MG63 (cell line): ENCODE measurements at places on chromosomes 16 and 17.

GRCh38 chr16:46991729-46992704 is 18.5 kb upstream of the DNAJA2 start:
- DNase-seq = no peak

DNA sequence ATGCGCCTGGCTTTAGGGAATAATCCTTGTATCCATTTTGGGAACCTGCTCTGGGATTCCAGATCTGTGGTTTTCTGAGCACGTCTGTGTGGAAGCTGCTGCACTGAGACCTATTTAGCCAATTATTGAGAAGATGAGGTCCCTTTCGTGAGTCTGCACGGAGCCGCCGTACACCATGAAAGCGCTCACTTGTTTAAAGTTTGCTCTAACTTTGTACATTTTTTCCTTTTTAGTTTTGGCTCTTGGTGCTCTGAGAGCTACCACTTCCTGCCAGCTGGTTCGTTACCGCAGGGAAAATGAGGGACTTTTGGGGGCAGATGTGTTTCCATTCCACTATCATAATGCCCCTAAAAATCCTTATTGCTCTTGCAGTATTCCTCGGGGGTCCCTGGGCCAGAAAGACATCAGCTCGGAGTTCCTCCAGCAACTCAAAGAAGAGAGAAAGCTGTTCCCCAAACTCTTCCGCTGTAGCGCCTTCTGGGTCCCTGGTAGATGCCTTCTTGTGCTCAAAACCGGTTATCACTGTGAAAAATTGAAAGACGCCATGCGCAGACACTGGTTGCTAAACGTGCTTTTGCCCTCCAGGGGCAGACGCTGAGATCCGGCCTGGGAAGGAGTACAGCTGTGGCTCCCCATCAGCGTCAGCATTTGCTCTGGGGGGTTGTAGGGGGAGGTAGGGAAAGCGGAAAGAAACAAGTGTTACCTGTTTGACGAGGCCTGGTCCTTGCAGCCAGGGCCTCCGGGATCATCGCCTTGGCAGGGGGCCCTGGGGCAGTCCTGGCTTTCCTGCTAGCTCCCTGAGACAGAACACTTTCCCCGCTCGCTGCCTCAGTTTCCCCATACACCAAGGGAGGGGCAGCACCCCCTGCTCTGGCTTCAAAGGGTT is 238.1 kb downstream of the MRTFB start:
- no peak for DNase-seq

DNA sequence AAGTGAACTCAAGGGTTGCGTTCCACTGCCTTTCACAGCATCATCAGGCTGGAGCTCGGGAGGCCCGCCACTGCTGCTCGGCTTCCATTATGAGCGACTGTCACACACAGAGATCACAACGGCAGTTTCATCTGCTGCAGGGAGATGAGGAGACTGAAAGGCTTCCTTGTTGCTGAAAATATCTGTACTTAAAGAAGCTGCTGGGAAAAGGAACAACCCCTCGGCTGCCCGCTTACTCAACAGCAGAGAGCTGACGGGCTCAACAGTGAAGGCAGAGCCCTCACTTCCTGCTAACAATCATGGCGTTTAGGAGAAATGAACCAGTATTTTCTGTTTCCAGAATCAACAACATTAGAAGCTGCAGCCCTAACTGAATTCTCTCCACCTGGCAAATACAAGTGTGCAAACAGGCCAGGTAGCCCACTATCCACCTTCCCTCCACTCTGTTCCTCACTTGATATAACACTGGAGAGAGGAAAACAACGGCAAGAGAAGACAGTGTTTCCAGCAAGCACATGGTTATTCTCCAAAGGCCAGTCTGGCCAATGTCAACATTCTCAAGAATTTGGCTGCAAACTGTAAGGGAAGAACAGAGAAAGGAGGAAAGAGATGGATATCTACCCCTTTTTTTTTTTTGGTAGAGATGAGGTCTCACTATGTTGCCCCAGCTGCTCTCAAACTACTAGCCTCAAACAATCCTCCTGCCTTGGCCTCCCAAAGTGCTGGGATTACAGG is 33.7 kb downstream of the MBTPS1 start:
- DNase-seq = no peak

DNA sequence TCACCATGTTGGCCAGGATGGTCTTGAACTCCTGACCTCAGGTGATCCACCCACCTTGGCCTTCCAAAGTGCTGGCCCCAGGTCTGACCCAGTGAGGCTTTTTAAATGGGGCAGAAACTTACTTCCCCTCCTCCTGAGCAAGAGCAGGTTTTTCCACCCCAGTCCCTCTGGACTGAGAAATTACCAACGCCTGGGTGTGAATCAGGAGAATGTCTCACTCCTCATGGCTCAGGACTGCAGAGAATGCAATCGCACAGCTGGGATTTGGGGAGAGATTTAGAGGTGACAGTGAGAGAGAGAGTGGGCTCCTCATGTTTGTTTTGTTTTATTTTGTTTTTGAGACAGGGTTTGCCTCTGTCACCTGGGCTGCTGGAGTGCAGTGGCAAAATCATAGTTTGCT is 203.6 kb downstream of the RAB11FIP4 start:
- DNase-seq = peak; percentile 58

DNA sequence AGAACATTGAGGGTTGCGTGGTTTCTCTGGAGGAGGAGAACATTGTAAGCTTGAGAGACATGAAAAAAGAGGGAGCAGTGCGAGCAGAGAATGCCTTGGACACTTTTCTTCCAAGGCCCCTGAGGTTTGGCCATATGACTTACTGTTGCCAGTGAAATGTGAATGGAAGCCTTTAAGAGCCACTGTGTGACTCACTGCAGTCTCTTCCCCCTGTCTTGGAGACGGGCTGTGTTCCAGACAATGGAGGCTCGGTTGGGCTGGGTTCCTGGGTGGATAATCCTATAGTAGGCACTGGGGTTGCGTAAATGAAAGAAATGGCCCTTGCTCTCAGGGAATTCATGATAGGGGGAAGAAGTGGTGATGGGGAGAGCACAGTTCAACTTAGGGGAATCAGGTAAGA is 75.5 kb downstream of the SHISA9 start:
- DNase-seq = peak; percentile 3

GRCh38 chr16:59545721-59546120 is 811.6 kb upstream of the GOT2 start:
- DNase-seq = no peak

DNA sequence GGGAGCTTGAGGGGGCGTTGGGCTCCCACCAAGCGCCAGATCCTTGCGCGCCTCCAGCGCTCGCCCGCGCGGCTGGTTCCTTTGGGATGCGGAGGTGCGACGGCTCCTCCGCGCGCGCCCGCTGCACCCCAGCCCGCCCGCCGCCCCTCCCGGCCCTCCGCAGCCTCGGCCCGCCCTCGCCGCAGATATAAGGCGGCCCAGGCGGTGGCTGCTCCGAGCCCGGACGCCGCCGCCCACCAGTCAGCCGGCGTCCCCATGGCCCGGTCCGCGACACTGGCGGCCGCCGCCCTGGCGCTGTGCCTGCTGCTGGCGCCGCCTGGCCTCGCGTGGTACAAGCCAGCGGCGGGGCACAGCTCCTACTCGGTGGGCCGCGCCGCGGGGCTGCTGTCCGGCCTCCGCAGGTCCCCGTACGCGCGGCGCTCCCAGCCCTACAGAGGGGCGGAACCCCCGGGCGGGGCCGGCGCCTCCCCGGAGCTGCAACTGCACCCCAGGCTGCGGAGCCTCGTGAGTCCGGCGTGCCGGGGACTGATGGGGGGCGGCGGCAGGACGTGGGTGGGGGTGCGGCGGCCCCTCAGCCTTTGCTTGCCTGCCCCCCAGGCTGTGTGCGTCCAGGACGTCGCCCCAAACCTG is at the start of gene NPB:
TSS of gene NPB (plus strand) at position 216 of the 630 bp plus-strand sequence. CDS start at position 256, 40 bp downstream.
- DNase-seq = no peak

GRCh38 chr16:59274141-59274540 is 540.0 kb upstream of the GOT2 start:
- DNase-seq = no peak

- DNase-seq = no peak
These were observed 181.8 kb upstream of the CIBAR2 start for GRCh38 chr16:85293904-85294642.

GRCh38 chr16:19203374-19203966 is 35.4 kb downstream of the SYT17 start:
- DNase-seq = no peak

- no peak for DNase-seq
These were observed 183.4 kb downstream of the ZNF18 start for GRCh38 chr17:11813871-11814270.

GRCh38 chr16:82005027-82005830 is 6.0 kb downstream of the SDR42E1 start:
- no peak for DNase-seq

DNA sequence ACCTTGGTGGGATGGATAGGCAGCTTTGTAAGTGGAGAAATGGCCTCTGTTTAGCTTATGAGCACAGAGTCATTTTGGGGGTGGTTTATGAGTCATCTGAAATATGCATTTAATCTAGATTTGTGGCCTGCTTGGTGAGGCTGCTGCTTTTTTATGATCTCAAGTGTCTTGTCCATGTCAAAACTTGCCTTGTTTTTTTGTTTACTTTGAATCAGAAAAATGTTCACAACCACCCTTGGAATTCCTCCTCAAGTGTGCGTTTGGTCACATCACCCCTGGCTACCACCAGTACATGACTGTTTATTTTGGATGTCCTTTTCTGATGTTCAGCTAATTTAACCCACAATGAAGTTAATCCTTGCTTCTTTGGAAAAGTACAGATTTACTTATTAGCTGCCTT is 64.6 kb downstream of the FTO start:
- peak; percentile 90 for DNase-seq

DNA sequence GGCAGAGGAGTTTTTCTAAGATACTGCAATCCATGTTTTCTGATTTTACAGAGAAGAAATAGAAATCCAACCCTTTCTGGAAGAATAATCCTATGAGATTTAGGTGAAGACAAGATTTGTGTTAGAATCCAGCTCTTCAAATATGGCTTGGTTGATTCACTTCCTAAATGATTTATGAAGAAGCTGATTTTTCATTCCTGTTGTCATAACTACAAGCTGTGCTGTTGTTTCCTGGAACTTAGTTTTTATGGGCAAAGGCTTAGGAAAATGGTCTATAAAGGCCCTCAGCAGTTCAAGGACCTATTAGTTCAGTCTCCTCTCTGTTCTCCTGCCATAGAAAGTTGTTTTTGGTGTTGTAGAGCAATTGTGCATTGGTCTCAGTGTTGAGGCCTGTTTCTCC is 174.2 kb upstream of the FAM20A start:
- no peak for DNase-seq

DNA sequence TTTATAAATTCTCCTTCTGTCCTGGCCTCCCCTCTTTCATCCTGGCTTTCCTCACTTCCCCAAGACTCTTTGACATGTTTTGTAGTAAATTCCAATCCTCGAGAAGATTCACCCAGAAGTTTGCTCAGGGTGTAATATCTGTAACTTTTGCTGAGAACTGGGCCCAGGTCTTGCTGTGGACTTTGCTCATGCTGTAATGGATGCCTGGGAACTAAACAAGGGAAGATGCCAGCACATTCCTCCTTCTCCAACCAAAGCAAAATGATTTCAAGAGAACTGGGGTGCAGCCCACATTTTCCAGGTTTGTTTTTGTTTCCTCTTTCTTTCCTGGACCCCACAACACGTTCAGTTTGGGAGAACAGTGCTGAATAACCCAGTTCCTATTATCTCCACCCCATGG is 6.6 kb upstream of the SALL1 start:
- no peak for DNase-seq

DNA sequence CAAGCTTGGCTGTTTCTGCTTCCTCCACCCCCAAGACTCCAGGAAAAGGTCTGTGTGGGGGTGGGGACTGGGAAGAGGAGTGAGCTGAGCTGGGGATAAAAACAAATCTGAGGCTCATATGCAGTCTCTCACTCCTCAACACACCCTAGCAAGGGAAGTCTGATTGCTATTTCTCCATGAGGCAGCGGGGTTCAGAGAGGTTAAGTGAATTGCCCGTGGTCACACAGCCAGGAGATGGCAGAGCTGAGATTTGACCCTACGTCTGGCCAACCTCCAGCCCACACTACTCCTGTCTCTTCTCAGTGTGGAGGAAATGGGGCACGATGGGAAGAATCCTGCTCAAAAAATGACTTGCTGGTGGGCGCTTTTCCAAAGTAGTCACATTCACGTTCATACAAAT is 4.8 kb upstream of the ABCC3 start:
- no peak for DNase-seq

GRCh38 chr17:49514071-49514721 is 19.1 kb downstream of the NGFR start:
- DNase-seq = peak; percentile 46

DNA sequence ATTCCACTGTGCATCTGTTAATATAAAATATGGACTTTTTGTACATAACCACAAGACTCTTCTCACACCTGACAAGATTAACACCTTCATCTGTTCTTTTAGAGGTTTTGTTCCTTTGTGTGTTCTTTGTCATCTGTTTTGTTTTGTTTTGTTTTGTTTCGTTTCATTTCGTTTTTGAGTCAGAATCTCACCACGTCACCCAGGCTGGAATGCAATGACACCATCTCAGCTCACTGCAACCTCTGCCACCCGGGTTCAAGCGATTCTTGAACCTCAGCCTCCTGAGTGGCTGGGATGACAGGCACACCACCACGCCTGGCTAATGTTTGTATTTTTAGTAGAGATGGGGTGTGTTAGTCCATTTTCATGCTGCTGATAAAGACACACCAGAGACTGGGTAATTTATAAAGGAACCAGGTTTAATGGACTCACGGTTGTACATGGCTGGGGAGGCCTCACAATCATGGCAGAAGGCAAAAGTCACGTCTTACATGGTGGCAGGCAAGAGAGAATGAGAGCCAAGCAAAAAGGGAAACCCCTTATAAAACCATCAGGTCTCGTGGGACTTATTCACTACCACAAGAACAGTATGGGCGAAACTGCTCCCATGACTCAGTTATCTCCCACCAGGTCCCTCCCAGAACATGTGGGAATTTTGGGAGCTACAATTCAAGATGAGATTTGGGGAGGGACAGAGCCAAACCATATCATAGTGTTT is 22.3 kb downstream of the C16orf90 start:
- no peak for DNase-seq
